HepG2 (cell line): ENCODE measurements at places on chromosomes 13 and 19. TPM values are rescaled to one million over a fixed set of nuclear protein-coding genes. Genes with fewer than 3 reads are reported as not detected.

DNA sequence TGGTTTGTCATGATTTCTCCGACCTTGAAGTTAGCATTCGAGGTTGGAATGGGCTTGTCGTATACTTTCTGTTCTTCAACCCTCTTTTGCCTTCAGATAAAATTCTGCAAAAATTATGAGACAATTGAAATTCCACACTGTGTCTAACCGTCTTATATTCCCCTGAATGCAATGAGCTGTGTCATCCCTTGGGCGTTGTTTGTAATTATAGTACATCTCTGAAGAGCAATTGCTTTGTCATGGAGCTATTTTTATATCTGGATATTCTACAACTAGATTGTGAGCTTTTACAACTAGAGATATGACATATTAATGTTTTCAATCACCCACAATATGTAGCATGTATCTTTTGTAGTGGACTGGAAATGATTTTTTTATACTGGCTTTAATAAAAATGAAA is 631.8 kb upstream of the SLC10A2 start:
- no peak for DNase-seq

- no peak for DNase-seq
Measured at GRCh38 chr13:107209824-107210722, 642.1 kb upstream of the ARGLU1 start.

ANKRD10 gene
- polyA plus RNA-seq: 102 and 115 TPM in 2 replicates

PTGER1 gene
- 0.13 and 0.24 TPM in 2 replicates for polyA plus RNA-seq

MAU2 gene
- polyA plus RNA-seq: 33.8 and 42.5 TPM in 2 replicates

GRCh38 chr13:112700291-112701060 is 10.6 kb downstream of the ATP11A start:
- DNase-seq: no peak

GRCh38 chr13:23679220-23679619 is 109.0 kb downstream of the TNFRSF19 start:
- DNase-seq: no peak

DNA sequence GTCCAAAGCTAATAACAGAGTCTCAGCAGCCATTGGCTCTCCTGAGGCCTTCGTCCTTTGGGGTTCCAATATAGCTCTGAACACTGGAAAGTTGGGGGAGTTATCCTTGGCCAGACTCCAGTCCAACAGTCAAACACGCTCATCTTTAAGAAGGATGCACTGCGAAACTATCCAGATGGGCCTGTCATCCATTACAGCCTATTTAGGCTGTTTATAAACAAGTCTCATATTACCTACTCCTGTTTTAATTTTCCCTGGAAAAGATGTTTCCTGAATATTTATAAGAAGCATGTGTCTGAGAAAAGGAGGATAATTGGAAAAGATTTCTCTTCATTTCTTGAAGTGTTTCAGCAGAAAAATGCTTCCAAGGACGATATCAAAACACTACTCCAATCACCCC is 170.7 kb downstream of the DCT start:
- no peak for DNase-seq
